Endothelial cell (in vitro differentiated cells): ENCODE measurements at places on chromosomes 6 and 20.

- DNase-seq: peak; percentile 53
Measured at GRCh38 chr6:158060455-158061360, 79.0 kb downstream of the SYNJ2 start.

GRCh38 chr6:161100072-161100471 is 108.5 kb downstream of the MAP3K4 start:
- no peak for DNase-seq

DNA sequence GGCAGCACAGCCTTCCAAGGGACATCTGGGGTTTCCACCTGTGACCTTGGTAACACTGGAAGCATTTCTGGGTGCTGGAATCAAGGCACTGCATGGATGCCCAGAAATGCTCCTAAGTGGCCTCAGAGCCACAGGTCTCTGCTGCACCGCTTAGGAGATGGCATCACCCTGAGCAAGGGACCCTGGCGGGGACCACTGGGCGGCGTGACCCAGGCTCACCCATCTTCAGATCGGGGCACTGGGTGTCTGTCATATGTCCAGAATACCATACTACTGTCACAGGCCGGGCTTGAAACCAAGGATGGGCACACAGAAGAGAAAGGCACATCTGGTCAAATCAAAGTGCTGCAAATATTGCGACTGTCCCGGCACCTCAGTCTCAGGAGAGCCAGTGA is 45.9 kb downstream of the SSR1 start:
- no peak for DNase-seq

GRCh38 chr6:15299430-15300131 is 53.7 kb downstream of the JARID2 start:
- no peak for DNase-seq

- DNase-seq: no peak
Measured at GRCh38 chr6:46815130-46815529, 21.9 kb downstream of the MEP1A start.

- no peak for DNase-seq
Measured at GRCh38 chr6:84910906-84911607, 146.7 kb upstream of the TBX18 start.

DNA sequence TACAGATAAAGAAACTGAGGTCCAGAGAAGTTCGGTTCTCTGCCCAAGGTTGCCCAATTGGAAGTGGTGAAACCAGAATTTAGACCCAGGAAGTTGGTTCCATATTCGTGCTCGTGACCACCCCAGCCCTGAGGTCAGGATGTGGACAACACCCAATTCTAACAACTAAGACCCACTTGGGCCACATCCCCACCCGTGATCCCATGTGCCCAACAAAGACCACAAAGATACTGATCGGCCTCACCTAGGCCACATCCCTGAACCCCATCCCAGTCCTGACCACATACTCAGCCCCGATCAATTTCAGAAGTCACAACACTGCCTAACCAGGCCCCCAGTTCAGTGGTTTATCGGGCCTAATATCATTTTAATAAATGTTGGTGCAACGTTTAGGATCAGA is 138.4 kb downstream of the PREX1 start:
- DNase-seq: no peak

DNA sequence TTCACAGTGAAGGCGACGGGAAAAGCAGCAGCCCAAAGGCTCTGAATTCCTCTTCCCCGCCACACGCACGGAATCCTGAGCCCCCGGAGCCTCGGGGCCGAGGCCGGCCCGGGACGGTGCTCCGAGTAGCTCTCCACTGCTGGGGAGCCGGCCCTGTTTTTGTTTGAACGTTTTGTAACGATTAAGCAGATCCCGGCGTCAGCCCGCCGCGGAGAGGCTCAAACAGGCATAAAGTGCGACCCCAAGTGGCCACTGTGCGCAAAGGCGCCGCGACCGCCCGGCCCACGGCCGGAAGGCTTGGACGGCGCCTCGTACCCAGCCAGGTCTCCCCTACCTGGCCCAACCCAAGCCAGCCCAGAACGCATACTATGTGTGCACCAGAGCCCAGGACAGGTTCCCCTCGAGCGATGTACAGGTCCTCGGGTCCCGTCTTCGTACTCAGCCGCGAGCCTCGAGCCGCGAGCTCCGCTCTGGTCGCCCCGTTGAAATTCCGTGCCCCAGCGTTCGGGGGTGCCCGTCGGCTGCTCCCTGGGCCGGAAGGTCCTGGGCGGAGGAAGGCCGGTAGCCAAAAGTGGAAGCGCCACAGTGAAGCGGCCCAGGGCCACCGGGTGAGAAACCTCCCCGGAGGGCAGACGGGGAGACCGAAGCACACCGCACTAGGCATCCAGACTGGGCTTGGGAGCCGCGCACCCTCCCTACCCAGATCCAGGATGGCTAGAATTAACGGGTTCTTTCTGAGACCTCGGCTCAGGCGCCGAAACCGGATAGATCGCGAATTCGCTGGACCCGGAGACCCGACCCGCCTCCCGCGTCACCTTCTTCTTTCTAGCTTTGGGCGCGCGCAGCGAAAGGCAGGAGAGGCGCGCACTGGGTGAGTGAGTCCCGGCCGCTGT is 1.2 kb upstream of the MAFB start:
- peak; percentile 94 for DNase-seq

- no peak for DNase-seq
Measured at GRCh38 chr6:29763491-29764289, 40.5 kb downstream of the HLA-F start.

- no peak for DNase-seq
Measured at GRCh38 chr6:32895006-32895345, 41.0 kb downstream of the PSMB9 start.

DNA sequence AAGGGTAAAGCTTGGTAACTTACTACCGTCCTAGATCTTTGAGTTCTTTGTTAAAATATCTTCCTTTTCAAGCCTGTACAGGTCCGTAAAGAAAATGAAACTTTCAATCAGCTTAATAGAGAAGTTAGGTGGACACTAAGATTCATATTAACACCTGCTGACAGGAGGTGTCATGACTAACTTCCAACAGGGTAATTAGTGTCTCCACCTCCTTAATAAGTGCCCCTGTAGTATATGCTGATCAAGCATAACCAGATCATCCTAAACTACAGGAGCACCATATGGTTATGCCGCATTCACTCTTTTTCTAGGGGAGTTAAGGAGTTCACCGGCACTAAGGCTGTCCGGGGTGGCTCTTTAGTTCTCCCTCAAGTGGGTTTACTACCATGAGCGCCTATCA is 23.9 kb upstream of the RALGAPA2 start:
- no peak for DNase-seq

- no peak for DNase-seq
Measured at GRCh38 chr6:37435816-37436215, 2.8 kb downstream of the CMTR1 start.

DNA sequence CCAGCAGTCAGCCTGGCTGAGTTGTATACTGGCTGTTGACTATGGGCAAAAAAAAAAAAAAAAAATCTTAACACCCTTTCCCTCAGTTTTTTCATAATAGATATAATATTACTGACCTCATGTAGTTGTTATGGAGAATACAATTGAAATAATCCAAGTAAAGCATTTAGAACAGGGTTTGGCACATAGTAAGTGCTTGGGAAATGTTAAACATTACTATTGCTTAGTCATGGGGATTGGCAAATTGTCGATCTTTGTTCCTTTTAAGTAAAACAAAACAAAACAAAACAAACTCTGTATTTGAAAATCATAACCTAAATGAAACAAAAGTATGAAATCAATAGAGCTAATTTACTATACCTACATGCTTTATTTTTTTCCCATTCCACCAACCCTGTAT is 458.4 kb downstream of the GRIK2 start:
- no peak for DNase-seq

DNA sequence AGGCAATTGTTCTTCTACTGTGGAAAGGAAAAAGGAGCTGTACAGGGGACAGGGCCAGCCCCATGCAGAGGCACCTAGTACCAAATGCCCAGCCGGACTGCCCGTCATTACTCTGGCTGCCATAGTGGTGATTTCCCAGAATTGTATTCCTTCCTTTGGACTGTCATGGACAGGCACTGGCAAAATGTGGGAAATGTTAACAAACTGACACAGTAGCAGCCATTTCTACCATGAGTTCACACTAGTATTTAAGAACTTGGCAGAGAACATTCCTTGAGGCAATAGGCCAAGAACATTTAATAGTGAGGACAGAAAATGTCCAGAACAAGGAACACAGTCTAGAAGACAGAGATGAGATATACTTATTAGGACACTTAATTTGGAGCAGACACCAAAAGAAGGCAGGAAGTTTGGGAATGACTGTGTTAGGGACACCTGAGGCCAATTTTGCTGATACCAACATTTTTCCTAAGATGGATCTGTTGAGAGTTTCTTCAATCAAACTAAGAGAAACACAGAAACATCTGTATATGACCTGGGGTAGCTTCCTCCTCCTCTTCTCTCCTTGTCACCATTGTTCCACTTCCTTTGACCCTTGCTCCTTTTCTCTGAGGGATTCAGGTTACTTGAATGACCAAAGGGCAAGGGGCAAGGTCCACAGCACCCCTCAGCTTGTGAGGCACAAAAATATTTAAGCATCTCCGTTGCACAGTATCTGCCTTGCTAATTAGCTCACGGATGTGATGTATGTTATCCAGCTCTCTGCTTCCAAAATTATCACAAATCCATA is 14.9 kb downstream of the ADTRP start:
- no peak for DNase-seq

GRCh38 chr6:15515226-15515625 is 147.6 kb downstream of the DTNBP1 start:
- DNase-seq: no peak

DNA sequence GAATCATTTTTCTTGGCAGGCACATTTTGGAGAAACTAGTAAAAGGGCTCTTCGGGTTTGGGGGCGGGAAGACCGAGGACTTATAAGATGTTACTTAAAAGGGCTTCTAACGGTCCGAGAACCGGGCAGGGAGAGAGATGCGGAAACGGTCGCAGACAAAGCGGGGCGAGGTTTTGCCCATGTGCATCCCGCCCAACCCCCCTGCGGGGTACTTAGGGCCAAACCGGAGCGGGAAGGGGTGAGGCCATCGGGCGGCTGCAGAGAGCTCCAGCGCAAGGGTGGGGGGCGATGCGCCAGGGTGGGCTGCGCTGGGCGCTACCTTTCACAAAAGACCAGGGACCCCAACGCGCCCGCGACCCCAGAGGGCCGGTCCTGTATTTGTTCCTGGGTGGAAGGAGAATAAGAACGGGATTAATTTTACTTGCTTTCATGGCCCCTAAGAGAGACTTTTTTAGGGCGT is 616 bp downstream of the TUBB start:
- DNase-seq: peak; percentile 56

- DNase-seq: no peak
Measured at GRCh38 chr20:54013471-54013870, 56.9 kb downstream of the BCAS1 start.

GRCh38 chr6:84333842-84334241 is 106.4 kb upstream of the CEP162 start:
- DNase-seq: no peak
